ENCODE measurements at places on chromosomes 6 and 20.
A peak's percentile ranks its signal among the peaks of the same experiment; 100 is the strongest.

DNA sequence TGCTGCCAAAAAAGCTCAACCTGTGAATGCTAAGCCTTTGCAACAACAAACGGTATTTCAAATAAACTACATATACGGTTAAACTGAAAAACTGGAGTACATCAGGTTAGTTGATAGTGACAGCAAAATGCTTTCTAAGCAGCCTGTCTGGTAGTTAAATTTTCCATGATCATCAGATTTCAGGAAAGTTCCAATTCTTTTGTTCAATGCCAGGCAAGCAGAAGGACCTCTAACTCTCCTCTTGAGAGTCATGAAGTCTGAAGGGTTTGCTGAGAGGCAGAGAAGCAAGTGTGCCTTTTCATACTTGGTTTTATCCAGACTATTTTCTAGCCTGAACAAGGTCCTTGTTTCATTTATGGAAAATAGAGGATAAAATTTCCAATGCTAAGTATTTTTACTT lies 4.5 kb downstream of the FLRT3 start:
- no peak for DNase-seq

- DNase-seq = peak; percentile 90
Observed at GRCh38 chr6:36800223-36801076, 38.8 kb downstream of the CPNE5 start.

- DNase-seq = no peak
Observed at GRCh38 chr20:37228082-37228481, 33.5 kb downstream of the GHRH start.

GRCh38 chr6:394641-395289 lies 3.2 kb downstream of the IRF4 start:
- DNase-seq = no peak

- DNase-seq = no peak
Observed at GRCh38 chr6:21271428-21272155, 322.0 kb upstream of the SOX4 start.

GRCh38 chr6:149965194-149966020 lies 1.7 kb downstream of the ULBP1 start:
- no peak for DNase-seq

DNA sequence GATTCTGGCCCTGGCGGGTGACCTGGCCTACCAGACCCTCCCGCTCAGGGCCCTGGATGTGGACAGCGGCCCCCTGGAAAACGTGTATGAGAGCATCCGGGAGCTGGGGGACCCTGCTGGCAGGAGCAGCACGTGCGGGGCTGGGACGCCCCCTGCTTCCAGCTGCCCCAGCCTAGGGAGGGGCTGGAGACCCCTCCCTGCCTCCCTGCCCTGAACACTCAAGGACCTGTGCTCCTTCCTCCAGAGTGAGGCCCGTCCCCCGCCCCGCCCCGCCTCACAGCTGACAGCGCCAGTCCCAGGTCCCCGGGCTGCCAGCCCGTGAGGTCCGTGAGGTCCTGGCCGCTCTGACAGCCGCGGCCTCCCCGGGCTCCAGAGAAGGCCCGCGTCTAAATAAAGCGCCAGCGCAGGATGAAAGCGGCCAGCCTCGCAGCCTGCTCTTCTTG lies 868 bp upstream of the SLC2A4RG start:
- DNase-seq = peak; percentile 58

GRCh38 chr20:55283889-55284288 lies 721.4 kb downstream of the CBLN4 start:
- DNase-seq = no peak

DNA sequence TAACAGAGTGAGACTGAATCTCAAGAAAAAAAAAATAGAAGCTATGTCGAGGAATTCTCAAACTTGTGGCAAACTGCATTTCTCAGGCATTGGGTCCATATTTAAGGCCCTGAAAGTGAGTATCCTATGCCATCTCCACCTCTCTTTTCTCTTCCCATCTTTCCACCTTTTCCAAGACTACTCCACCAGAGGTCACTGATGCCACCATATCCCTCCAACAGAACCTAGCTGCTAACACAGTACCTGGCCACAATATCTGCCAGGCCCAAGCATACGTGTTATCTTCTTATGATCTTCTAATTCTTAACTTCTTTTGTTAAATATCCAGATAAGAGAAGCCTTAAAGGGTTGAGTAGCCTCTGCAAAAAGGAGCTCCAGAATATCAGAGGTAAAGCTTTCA lies 8.2 kb upstream of the ADGRF4 start:
- no peak for DNase-seq

- no peak for DNase-seq
Observed at GRCh38 chr6:120214088-120214499, 864.5 kb upstream of the MAN1A1 start.

All from NCI-H82 (cell line).